K562 (cell line): ENCODE measurements at places on chromosomes 5 and 9. TPM values are rescaled to one million over a fixed set of nuclear protein-coding genes. Genes with fewer than 3 reads are reported as not detected.

C5orf58 gene
- total RNA-seq: 1.9 and 2.4 TPM in 2 replicates

DOCK2 gene
- 28.2 and 29.1 TPM in 2 replicates for total RNA-seq

FST gene
- 0.25 and 0.27 TPM in 2 replicates for total RNA-seq

SPINK13 gene
- total RNA-seq: not detected in 2 replicates

CRHBP gene
- total RNA-seq: not detected in 2 replicates

S100Z gene
- 0.36 TPM in 1 of 2 replicates, not detected in the other for total RNA-seq

SPINK6 gene
- total RNA-seq: not detected in 2 replicates

RNF224 gene
- total RNA-seq: not detected in 2 replicates

PRDM9 gene
- 0.33 and 0.47 TPM in 2 replicates for total RNA-seq

SLC36A2 gene
- total RNA-seq: not detected in 2 replicates

FAM221B gene
- total RNA-seq: not detected in 2 replicates

DNA sequence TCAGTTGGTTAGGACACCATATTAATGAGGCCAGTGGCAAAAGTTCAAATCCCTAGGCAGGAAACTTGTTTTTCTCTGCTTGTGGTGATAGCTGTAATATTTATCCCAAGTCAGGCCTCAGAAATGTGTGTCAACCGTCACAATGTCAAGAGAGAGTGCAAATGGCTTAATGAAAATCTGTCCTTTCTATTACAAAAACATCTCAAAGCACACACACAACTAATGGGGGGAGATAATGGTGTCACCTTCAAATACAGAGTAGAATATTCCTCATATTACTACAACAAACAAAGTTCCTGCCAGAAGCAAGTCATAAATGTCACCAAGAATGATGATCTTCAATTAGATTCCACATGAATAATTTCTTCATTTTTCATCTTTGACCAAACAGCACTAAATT is 127.2 kb upstream of the MARCHF11 start:
- DNase-seq: no peak

- peak; percentile 24 for DNase-seq
Observed at GRCh38 chr9:111663301-111663823, 2.0 kb downstream of the GNG10 start.

GRCh38 chr9:134526584-134527477 is 114.8 kb upstream of the COL5A1 start:
- DNase-seq: no peak

- DNase-seq: no peak
Observed at GRCh38 chr9:121700165-121700831, 48.9 kb downstream of the DAB2IP start.

DNA sequence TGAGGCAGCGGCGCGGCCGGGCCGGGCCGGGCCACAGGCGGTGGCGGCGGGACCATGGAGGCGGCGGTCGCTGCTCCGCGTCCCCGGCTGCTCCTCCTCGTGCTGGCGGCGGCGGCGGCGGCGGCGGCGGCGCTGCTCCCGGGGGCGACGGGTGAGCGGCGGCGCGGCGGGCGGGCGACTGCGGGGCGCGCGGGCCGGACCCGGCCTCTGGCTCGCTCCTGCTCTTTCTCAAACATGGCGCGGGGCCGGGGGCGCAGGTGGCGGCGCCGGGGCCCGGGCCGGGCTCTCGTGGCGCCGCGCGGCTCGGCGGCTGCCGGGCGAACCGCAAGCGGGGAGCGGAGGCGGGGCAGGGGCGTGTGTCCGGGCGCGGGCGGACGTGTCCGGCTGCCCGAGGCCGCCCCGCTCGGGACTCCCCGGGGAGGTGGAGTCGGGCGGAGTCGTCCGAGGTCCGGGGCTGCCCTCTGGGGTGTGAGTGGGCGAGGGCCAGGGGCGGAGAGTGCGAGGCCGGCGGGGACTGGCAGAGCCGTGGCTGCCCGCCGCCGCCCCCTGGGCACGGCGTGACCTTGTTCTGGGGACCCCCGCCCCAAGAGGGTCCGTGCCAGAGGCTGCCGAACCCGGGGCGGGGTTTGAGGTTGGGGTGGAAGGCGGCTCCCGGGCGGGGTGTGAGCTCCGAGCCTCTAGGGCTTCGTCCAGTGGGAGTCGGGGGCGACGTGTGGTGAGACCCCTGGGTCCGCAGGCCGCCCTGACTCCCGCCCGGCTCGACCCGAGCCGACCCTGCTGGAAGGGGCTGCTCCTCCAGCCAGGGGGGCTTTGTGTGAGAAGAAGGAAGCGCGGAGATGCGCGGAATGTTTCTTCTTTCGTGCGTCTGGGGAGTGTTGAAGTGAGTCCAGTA is 485 bp downstream of the TGFBR1 start:
- peak; percentile 71 for DNase-seq

DNA sequence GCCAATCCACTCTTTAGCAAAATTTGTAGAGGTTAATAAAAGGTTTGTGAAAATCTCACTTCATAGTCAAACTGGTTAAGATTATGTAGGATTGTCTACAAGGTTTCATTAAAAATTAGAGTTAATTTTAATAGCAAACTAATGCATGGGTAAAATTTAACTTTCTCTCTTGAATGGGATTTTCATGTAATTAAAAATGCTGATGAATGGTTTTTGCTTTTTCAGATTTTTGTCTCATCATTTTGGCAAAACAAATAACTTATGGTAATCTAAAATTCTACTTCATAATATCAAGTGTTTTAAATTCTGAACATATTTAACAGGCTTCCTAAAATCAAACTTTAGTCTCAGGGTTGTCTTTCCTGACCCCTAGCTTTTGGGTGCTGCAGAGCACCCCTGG is 113.8 kb upstream of the FAM174A start:
- DNase-seq: no peak

- DNase-seq: no peak
Observed at GRCh38 chr5:3606121-3606831, 10.6 kb downstream of the IRX1 start.

- no peak for DNase-seq
Observed at GRCh38 chr9:98552331-98552730, 156.4 kb downstream of the GABBR2 start.

GRCh38 chr9:2597483-2597882 is 24.1 kb upstream of the VLDLR start:
- no peak for DNase-seq

DNA sequence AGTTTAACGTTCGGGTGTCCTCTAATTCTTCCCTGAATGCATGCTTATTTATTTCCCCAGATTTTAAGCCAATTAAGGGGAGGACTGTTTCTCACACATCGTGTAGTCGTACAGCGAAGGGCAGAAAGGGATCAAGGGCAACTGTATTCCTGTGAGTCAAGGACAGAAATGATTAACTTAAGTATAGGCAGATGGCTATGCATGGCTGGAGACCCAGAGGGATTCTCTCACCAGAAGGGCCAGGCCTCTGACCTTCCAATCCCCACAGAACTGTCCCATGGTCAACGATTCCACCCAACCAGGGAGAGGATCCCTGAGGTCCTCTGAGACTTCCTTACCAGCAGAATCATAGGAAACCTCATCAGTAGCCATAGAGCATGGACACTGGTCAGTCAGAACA is 161.8 kb upstream of the MAP1B start:
- DNase-seq: no peak

DNA sequence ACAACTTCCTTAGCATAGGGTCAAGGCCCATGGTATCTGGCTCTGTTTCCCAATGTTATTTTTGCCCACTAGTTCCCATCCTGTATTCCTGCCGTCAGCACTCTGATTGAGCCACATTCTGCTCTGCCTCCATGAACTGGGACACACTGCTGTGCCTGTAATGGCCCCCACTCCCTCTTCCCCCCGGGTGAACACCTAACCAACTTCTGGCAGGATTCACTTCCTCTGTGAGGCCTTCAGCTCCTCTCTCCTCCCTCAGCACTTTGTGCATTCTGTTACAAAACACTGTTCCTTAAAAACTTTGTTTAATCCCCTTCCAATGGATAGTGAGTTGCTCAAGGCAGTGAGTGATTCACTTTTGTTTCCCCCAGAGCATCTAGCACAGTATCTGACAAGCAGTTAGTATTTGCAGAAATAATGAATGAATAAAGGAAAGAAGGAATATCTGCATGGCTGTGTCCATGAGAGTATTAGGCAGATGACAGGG is 183.6 kb downstream of the EFNA5 start:
- DNase-seq: no peak

GRCh38 chr5:97075649-97076048 is 66.8 kb downstream of the LIX1 start:
- no peak for DNase-seq

- DNase-seq: no peak
Observed at GRCh38 chr9:105006514-105006913, 78.6 kb upstream of the ABCA1 start.

- no peak for DNase-seq
Observed at GRCh38 chr5:110588286-110588980, 138.0 kb downstream of the TMEM232 start.

DNA sequence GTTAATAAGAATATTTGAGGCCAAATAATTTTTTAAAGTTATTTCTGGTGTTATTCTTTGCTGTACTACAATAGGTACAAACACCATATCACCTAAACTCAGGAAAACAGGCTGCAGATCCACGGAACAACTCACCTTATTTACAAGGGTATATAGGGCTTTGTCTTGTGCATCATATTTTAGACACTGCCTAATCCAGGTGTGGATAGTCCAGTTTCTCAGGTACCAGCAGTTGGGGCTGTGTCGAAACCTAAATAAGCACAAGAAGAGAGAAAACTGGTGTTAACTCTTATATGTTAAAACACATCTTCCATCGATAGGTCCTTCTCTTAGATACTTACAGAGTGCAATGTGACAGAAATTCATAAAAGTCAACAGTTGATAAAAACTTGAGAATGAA is 82.2 kb downstream of the MRPS27 start:
- DNase-seq: no peak

- DNase-seq: no peak
Observed at GRCh38 chr5:39340506-39340905, 23.8 kb downstream of the C9 start.

DNA sequence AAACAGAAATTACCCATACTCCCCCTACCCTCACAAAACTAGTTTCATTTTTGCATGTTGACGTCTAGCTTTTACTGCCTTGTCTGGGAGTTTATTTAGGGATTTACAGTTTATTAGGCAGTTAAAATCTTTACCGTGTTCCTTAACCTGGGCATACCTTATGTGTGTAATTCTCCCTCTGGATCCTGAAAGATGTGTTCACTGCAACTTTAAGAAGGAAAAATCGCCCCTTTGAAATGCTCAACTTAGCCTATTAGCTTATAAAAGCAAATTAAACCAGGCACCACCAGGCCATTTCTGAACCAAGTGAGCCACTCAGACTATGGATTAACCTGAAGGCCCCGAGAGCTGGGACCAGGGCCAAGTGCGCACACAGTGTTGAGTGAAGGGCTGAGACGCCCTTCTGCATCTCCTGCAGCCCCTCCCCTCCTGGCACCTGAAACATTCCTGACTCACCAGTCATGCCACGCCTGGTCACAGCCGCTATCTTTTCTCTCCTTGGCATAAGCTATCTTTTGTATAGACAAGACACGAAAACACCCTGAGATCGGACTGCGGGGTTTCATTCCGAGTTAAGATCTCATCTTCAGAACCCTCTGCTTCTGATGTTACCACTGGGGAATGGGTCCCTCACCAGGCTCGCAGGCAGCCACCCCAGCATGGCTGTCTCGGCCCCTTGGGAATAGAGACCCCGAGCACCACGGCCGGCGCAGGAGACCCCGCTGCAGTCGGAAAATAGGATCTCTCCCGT is 111.9 kb downstream of the ROR2 start:
- peak; percentile 47 for DNase-seq

GRCh38 chr5:79408028-79408427 is 105.9 kb downstream of the HOMER1 start:
- DNase-seq: no peak

- no peak for DNase-seq
Observed at GRCh38 chr5:91706785-91707520, 323.8 kb upstream of the ARRDC3 start.

- no peak for DNase-seq
Observed at GRCh38 chr9:112020680-112021596, 124.3 kb downstream of the UGCG start.

GRCh38 chr5:94081088-94081487 is 339.7 kb upstream of the POU5F2 start:
- DNase-seq: no peak

GRCh38 chr9:77726814-77727213 is 78.7 kb upstream of the GNA14 start:
- no peak for DNase-seq

DNA sequence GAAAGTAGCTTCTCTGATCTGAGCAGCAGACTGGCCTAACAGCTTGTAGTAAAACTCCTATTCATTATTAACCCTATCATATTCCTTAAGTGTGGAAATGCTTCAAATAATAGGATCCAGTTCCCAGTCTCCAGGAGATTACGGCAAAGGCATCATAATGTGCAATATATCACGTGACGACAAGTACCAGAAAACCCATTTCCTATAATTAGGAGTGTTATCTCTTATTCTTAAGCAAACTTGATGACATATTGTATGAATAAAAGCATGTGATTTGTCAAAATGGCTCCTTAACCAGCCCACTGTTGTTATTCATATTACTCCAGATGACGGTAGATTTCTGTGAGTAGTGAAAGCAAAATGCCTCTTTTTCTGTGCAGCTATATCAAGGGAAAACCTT is 2.9 kb downstream of the SV2C start:
- no peak for DNase-seq

DNA sequence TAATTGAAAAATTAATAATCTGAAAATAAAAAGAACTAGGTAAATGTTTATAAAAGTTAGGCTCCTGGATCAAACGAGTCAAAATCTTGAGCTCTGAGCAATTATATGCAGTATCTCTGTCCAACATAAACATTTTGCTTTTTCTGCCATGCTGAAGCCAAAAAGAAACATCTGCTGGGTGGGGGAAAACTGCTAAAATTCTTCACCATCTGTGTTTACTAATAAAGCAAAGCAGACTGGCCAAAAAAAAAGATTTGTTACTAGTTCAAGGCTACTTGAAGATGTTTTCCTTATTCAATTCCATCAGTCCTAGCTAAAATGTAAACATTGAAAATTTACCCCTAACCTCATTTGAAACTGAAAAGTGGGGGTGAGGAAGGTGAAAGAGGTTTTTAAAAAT is 29.7 kb downstream of the GTF3C4 start:
- no peak for DNase-seq

DNA sequence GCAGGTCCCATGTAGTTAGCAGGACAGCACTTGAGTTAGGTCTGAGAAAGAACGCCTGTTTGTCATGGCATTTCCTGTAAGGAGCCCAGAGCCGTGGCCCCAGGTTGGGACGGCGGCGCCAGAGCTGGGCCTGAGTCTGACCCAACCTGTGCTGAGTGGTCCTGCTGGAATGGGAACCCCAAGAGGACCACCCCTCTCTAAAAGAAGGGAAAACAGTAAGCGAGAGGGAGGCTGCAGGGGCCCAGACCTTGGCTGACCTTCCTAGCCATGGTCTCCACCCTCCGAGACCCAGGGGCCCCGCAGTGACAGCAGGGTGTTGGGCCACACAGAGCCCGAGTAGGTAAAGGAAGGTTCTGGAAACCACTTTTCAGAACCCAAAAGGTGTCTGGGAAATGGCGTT is 1.8 kb upstream of the LRRC14B start:
- no peak for DNase-seq

DNA sequence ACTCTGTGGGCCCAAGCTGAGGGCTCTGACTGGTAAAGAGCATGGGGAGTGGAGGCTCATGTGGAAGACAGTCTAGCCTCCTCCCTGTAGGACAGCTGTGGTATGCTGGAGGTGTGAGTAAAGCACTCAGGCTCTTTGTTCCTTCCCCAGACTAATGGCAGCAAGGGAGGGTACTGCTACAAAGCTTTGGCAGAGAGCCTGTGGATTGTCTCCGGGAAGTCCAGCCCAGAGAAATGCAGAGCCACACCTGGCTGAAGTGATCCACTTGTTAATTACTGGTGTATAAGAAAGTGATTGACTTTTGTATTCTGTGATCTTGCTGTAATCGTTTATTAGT is 161.7 kb downstream of the OXCT1 start:
- DNase-seq: no peak
